ENCODE measurements at places on chromosomes 6 and 20.

DNA sequence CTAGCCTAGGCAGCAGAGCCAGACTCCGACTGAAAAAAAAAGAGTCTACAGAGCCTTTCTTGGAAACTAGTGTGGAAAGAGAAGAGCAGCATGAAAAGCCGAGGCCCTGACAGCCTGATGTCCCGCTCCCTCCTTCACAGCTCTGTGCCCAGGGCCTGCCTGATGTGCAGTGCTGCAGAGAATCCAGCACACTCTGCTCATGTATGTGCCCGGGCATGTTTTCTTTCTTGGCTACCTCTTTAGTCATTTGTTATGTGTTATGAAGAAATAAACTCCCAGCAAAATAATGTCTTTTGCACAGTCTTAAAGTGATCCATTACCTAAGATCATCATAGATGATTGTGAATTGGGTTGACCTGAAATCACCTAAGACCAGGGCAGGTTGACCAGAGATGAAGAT, 78.1 kb upstream of the EZR start:
- no peak for DNase-seq

DNA sequence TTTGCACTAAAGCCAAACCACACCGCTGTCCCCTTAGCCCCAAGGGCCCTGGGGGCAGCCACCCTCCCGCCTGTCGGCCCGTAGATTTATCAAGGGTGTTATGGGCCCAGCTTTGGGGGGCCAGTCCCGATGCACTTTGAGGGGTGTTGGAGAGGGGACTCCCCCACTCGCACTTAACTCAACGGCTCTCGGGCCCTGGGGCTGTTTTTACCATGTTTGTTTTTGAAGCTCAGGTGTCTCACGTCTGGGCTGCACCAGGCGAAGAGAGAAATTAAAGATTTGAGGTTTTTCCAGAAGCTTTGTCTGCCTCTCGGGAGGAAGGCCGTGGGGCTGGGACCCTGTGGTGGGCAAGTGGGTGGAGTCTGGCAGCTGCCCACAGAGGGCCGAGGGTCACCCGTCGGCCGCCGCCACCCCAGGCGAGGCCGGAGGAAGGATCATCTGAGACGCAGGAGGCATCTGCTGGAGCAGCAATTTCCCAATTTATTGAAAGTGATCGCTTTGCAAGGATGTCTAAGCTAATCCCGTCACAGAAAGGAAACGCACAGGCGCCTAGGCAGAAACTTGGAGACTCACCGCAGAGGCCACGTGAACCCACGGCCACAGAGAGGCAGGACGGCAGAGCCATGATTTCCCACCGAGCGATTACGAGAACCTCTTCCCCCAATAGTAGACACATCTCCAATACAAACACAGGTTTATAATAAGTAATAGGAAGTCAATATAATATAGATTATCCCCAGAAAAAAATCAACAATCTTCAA, 3.8 kb downstream of the SLC2A4RG start:
- no peak for DNase-seq

GRCh38 chr6:43033496-43034189, 12.2 kb downstream of the RRP36 start:
- no peak for DNase-seq

DNA sequence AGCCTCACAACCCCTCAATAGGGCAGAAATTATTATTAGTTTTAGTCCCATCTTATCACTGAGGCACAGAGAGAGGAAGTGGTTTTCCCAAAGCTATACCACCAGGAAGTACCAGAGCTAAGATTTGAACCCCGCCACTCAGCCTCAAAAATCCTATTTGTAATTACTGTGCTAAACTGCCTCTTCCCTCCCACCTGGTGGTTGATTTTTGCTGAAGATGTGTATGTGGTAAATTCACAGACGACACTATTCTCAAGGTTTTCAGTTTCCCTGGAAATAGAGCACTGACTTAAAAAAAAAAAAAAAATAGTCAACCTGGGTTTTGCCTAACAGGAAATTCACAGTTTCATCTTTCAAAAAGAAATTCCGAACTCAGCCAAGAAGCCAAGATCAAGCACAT, 57.9 kb downstream of the TSHZ2 start:
- DNase-seq, result no peak

DNA sequence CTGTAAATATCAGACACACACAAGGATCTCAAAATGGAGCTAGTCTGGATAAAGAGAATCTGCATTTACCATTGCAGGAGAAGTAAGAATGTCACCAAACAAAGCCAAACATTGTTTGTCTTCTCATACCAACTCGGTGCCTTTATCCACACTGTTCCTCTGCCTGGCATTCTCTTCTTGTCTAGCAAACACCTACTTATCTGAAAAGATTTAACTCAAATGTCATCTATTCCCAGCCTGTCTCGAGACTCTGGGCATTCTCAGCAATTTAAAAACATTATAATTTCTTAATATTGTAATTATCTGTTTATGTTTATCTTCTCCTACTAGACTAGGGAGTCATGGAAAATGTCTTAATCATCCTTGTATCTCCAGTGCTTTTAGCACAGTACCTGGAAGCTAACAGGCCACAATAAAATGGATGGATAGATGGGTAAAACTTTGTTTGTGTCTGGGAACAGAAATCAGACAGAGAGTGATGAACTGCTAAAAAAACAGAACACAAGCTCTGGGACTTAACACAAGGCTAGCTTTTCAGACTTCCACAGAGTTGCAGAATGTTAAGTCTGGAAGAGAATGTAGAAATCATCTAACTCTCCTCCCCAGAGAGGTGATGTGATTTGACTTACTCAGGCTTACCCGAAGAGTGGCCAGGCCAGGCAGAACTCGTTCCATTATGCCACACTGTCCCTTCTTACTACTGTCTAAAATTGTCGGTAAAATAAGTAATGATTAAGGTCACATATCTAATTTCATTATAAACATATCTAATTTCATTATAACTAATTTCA, 42.3 kb upstream of the FAM83C start:
- no peak for DNase-seq
